ENCODE measurements at places on chromosomes 2 and 18.

DNA sequence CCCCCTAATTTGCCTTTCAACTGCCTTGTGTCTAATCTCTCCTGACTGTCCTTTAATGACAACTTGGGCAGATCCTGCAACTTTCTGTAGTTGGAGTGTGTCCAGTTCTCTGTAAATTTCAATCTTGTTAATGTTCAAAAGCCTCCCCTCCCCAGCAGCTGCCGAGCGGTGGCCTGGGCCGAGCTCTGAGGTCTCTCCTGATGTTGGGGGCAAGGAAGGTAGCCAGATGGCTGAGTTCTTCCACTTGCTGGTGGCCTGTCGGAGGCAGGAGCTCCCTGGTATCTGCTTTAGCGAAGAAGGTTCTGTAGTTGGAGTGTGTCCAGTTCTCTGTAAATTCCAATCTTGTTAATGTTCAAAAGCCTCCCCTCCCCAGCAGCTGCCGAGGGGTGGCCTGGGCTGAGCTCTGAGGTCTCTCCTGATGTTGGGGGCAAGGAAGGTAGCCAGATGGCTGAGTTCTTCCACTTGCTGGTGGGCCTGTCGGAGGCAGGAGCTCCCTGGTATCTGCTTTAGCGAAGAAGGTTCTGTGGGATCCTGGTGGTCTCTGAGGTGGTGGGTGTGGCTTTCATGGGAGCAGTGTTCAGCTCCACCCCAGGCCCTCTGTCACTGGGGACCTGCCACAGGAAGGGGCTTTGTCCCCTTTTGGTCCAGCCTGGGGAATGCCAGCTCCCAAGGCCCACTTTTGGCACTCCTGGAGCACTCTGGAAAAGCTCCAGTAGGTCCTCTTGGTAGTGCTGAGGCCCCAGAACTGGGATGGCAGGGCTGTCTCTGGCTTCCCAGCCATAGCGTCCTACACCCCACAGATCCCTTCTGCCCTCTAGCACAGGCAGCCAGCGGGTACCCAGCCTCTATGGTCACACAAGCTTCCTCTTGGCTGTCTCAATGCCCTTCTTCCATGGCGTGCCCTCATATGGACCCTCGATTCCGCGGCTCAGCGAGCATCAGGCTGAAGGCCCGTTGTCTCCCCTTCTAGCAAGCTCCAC is 211.9 kb downstream of the ALPK2 start:
- no peak for DNase-seq

GRCh38 chr2:28128281-28128950 is 237.9 kb downstream of the BABAM2 start:
- DNase-seq = no peak

GRCh38 chr18:36381075-36381474 is 83.6 kb downstream of the FHOD3 start:
- DNase-seq = no peak

- no peak for DNase-seq
These were observed 58.7 kb downstream of the C18orf54 start for GRCh38 chr18:54416436-54416835.

GRCh38 chr2:38121481-38121880 is 45.5 kb upstream of the CYP1B1 start:
- DNase-seq = no peak

DNA sequence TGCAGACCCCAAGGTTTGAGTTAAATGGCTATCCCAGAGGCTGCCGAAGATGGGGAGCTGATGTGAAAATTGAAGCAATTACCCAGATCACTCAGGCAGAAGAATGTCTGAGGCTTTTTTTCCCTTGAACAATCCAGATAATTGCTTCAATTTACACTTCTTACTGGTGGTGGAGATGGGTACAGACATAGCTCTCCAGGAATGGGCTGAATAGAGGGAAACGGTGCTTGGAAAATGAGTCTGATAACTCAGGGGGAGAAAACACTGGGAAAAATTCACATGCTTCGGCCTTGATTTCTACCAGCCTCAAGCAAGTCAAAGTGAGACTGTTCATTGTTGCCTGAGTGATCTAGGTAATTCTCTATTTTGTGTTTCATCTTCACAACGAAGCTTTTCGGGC is 9.5 kb upstream of the KIF5C start:
- no peak for DNase-seq

- DNase-seq = no peak
These were observed 38.1 kb downstream of the TMEM37 start for GRCh38 chr2:119469661-119470297.

GRCh38 chr2:129181433-129181832 is 798.0 kb upstream of the RAB6C start:
- no peak for DNase-seq

DNA sequence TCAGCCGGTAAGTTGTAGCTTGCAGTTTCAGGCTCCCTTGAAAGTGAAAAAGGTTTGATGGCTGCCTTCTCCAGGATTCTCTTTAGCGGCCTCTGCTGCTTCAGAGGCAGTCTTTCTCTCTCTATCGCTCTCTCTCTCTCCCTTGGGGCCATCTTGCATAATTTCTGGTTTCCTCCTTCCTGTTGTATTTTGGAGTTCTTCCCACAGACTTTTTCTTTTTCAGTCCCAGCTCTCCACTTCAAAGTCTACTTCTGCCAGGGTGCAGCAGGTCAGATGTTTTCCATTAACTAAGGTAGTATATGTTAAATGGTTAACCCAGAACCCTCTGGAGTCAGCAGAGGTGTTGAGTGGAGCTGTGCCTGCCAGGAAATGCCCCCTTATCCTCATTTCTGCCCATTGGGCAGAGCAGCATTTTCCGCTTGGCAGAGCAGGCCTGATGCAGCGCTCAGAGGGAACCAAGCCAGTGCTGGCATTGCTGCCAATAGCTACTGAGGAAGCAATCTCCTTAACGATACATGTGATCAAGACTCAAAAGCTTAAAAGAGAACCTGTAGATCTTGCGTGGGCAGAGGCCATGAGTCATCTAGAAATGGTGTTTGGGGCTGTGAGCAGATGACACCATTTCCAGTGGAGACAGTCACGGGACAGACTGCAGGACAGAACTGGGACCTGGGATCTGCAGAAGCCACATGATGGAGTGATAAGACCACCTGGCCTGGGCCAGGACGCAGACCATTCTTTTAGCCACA is 20.8 kb downstream of the DBI start:
- peak; percentile 38 for DNase-seq

- DNase-seq = no peak
These were observed 32.5 kb downstream of the CCDC68 start for GRCh38 chr18:54926593-54927325.

GRCh38 chr2:214481204-214481603 is 70.3 kb downstream of the VWC2L start:
- DNase-seq = no peak

DNA sequence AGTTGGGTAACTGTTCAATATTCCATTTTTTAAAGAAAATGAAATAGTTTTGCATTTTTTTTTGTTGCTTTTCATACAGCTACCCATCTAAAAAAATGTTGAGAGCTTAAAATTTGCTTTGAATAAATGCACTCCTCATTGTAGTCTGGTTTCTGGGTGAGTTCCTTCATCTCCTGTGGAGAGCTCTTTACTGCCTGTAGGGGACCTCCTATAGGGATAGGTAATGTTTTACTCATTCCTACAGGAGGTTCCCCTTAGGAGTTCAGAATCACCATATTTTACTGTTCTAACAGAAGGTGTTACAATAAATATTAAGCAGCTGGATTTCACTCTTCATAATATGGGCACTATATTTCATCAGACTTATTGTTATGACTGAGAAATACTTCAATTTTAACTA is 947.3 kb upstream of the CRIM1 start:
- DNase-seq = no peak

GRCh38 chr2:232562515-232563151 is 12.1 kb downstream of the EIF4E2 start:
- DNase-seq = no peak

- DNase-seq = no peak
These were observed 92.0 kb downstream of the DPP10 start for GRCh38 chr2:114534116-114535084.

- no peak for DNase-seq
These were observed 135.9 kb upstream of the EPAS1 start for GRCh38 chr2:46161315-46161714.

- DNase-seq = no peak
These were observed 79.4 kb upstream of the ZNF532 start for GRCh38 chr18:58785171-58785805.

- no peak for DNase-seq
These were observed 856 bp downstream of the TIA1 start for GRCh38 chr2:70247364-70248180.

- no peak for DNase-seq
These were observed 45.8 kb downstream of the PTPN2 start for GRCh38 chr18:12838178-12838634.

DNA sequence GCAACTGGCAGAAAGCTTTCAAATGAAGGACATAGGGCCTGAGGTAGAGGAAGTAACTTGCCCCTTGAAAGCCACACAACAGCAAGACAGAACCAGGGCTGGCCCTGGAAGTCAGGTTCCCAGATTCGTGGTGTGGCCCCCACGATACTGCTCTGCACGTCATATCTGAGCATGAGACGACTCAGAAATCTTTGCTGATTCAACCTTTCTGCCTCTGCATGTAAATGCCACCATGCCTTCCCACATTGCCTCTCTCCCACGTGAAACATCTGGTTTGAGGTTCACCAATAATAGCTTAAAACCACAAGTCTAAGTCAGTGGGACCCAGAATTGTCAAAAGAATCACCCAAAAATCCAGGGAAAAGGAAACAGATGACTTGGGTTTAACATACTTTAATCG is 214.0 kb upstream of the TRIB2 start:
- DNase-seq = peak; percentile 57

GRCh38 chr18:37481491-37481890 is 84.1 kb downstream of the CELF4 start:
- no peak for DNase-seq

DNA sequence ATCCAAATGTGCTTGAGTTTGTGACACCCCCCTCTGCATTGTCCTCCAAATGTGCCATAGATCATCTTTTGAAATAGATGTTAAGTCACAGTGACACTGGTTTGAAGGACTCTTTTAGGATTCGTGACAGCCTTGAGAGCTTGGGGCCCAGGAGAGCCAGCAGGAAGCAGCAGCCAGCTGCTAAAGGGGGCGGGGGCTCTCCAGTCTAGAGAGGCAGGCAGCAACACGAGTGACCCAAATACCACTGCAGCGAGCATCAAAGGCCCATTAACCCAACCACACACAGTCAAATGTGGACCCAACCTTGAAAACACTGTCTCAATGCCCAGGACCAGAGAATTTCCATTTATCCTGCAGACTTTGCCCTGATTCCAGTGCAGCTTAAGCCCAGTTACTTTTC is 75.6 kb downstream of the ZBTB7C start:
- DNase-seq = no peak

DNA sequence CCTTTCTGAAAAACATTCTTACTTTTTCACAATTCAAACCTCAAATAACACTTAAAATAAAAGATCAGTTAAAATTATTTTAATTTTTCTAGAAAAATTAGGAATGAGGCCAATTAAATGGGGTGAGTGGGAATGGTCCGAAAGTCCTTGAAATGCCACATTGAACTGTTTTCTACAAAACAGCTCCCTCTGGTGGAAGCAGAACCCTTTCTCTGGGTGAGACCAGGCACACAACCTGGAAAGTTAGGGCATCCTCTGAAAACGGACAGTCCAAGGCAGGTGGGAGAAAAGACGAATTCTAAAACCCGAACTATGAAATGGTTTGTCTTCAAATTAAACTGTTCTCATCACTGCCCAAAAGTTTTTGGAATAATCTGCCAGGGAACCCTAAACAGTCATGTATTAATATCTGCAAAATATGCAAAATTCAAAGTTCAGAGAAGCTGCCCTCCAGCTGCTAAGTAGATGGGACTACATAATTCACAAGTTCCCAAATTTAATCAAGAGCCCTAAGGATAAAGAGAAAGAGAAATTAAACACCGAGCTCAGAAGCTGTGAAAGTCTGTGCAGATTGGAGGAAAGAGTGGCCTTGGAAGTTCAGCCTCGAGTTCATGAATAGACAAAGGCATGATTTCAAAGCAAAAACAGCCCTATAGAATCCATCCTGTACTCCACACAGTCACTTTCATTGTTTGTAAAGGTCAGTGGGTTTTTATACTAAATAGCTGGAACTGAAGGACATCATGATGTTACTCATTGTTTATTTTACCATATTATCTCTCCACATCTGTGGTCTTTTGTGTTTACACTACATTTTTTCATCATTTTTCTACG is 108.3 kb downstream of the PIEZO2 start:
- peak; percentile 12 for DNase-seq

- DNase-seq = no peak
These were observed 79.0 kb downstream of the ACVR2A start for GRCh38 chr2:147923846-147924245.

- DNase-seq = no peak
These were observed 45.2 kb upstream of the SCG2 start for GRCh38 chr2:223647258-223647952.

DNA sequence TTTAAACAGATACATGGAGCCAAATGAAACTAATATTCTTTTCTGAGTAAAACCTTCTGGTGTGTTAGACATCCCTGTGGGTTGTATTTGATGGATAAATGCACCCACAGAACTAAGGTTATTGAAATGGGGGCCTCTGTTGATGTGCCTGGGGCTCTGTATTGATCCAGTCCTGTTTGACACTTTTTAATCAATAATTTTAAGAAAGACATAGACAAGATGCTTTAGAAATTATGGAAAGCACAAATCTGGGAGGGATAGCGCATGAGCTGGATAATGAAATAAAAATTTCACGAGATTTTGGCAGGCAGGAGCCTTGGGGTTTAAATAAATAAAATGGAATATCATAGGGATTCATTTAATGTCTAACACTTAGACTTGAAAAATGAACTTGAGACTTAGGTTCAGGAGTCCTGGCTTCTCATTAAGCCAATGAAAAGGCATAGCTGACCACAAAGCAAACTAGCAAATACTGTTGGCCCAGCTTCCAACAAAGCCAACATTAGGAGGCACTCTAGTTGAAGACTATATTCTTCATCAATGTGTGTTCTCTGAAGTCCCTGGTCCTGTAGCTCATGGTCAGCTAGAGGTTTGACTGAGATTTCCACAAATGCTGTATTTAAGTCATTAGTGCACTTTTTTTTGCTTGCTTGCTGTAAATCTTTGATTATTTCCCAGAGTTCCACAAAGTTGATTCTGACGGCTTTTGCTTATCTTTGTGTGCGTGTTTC is 64.2 kb upstream of the SH3RF3 start:
- DNase-seq = no peak

GRCh38 chr2:218721934-218722333 is 11.3 kb downstream of the TTLL4 start:
- no peak for DNase-seq

DNA sequence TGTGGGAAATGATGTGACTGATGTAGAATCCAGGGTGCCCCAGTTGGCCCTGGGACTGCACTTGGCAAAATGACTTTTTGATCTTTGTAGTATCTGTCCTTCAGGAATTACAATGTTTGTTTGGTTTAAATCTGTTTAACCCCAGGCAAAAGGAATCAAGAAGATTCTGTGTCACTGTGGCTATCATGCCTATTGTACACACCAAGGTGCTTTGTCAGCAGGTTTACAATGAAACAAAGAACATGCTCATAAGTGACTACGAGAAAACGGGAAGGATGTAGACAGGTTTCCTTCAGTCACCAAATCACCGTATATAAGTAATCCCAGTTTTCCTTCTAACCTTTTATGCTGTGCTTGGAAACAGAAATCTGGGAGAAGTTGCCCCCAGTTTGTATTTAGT is 109.5 kb downstream of the RTN4 start:
- DNase-seq = no peak

GRCh38 chr2:240786355-240786841 is 33.6 kb downstream of the KIF1A start:
- no peak for DNase-seq
